PC-3 (cell line): ENCODE measurements at places on chromosomes 2 and 18.

- DNase-seq = no peak
Observed at GRCh38 chr2:181973171-181973783, 12.4 kb upstream of the PPP1R1C start.

- peak; percentile 87 for DNase-seq
Observed at GRCh38 chr18:24118750-24119577, 19.9 kb upstream of the CABYR start.

DNA sequence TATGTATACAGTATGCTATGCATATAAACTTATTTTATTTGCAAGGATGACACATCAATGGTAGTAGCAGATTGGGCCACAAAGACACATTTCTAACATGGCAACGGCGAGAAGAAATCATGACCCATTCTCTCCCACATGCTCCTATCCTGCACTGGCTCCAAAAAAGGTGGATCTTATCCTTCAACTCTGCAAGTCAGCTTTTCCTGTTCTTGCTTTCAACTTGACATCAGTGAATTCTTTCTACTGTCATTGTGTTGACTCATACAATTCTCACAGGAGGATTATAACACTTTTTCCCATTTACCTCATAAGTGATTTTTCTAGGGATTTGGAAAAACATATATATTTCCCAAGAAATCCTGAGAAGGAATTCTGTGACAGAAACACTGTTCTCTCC, 53.1 kb downstream of the ACVR1 start:
- DNase-seq = no peak

- peak; percentile 96 for DNase-seq
Observed at GRCh38 chr2:101396316-101396717, 9.0 kb upstream of the CREG2 start.

GRCh38 chr2:115163572-115163971, 721.1 kb downstream of the DPP10 start:
- DNase-seq = no peak

GRCh38 chr18:59516356-59517155, 157.5 kb upstream of the LMAN1 start:
- peak; percentile 57 for DNase-seq

DNA sequence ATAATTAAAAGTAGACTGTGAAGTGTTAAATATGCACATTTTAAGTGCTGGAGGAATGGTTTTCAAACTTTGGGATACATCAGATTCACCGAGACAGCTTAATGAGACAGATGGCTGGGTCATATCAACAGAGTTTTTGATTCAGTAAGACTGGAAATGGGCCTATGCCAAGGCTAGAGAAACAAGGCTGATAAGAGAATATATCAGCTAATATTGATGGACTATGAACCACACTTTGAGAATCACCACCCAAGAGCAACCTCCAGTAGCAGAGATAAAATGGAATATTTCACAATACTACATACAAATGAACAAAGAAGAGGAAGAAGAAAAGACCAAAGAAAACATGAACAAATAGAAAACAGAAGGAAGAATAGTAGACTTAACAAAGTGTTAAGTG, 450.2 kb upstream of the KLHL29 start:
- no peak for DNase-seq

- no peak for DNase-seq
Observed at GRCh38 chr2:206438196-206438724, 5.1 kb upstream of the ADAM23 start.

GRCh38 chr2:64972876-64973275, 16.3 kb upstream of the SLC1A4 start:
- DNase-seq = no peak

- no peak for DNase-seq
Observed at GRCh38 chr2:127645026-127645394, 943 bp upstream of the GPR17 start.

GRCh38 chr2:24317491-24317920, 42.8 kb downstream of the ITSN2 start:
- DNase-seq = peak; percentile 25

DNA sequence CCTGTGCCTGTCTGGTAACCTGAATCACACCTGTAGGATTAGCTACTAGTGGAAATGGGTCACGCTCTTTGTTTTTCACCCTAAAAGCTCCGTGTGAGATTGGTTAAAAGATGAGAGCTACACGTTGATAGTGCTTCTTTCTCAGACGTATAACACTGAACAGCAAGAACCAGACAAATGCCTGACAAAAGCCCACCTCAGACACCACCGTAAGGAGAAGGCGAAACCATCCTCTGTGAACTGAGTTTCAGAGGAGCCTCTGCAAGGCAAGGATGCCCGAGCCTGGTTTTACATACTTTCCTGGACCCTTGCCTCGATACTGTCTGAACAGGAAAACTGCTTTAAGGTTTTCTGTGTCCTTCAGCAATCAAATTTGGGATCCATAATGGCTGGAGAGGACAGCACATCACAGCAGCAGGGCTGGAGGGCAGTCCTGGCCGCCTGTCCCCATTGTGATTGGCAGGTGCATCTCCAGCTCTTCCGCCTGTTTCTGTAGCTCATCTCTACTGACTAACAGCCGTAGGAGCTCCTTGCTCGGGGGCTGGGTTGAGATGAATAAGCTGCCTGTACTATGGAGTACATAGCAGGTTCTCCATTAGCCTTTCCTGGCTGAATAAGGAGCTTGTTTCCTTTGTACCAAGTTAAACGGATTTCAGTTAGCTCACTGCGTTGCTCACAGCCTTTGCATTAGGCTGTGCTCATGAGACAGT, 155.5 kb downstream of the MYT1L start:
- DNase-seq = no peak

GRCh38 chr18:13800505-13801259, 23.3 kb upstream of the MC5R start:
- DNase-seq = peak; percentile 85

DNA sequence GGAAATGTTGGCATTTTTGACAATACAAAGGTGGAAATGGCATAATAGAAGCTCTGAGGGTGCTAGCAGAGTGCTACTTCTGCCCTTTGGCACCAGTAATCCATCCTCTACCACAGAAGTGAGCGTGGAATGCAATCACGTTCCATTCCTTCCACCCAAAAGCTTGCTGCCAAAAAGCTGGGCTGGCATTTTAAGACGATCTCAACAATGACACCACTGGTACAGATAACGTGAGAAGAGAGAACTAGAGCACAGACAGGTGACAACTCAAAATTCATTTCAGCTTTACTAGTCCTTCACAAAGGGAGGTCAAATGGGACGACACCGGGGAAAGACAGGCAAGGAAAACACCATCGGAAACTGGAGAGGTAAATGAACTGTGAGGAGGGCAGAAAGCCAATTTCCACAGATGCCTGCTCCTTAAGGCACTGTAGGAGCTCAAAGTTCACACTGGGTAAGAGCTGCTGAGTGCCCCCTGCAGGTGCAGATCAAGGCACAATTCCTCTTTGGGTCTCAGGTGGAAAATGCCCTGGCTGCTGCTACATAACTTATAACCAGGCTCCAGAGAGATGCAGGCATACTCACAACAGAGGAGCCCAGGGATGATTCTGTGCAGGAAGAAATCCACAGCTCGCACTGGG, 50.7 kb upstream of the RNU4ATAC start:
- DNase-seq = no peak

DNA sequence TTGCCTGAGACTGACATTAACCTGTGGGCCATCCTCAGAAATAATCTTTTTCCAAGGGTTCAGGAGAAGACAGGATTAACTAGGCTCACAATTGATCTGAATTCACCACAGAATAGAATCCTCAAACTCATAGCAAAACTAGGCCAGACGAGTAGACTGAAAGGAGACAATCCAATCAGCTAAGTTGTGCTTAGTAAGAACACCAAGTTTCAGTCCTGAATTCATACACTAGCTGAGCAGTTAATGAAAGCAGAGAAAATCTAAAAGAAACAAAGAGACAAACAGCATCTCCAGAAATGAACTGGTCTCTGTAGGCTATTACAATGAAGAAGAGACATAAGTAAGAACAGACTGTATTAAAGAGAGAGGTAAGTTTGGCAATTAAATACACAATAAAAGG, 89.5 kb downstream of the GORASP2 start:
- no peak for DNase-seq

GRCh38 chr2:139813340-139813739, 1033.2 kb upstream of the NXPH2 start:
- no peak for DNase-seq

- DNase-seq = peak; percentile 61
Observed at GRCh38 chr2:61218817-61219170, 56.8 kb downstream of the C2orf74 start.

GRCh38 chr2:11406267-11406957, 59.5 kb downstream of the E2F6 start:
- DNase-seq = no peak

GRCh38 chr2:175175896-175176295, 5.6 kb downstream of the ATP5MC3 start:
- DNase-seq = peak; percentile 89

- no peak for DNase-seq
Observed at GRCh38 chr2:28707592-28707991, 44.0 kb upstream of the PPP1CB start.

GRCh38 chr18:36592282-36592681, 236.5 kb downstream of the TPGS2 start:
- DNase-seq = no peak

DNA sequence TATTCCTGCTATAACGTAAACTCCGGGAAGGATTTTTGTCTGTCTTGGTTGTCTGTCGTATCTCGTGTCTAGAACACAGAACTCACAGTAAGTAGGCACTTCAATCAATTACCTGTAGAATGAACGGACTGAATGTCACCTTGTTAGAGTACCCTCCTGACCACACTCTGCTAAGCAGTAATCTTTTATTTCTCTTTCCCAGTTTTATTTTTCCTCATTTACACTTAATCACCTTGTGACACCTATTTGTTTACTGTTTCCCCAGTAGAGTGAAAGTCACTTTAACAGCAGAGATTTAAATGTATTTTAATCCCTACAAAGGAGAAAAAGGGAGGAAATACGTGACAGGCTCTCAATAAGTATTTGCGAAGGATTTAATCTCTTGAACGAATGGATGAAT, 514 bp upstream of the EPB41L5 start:
- DNase-seq = no peak
